NCI-H446 (cell line): ENCODE measurements at places on chromosomes 1 and 21.

DNA sequence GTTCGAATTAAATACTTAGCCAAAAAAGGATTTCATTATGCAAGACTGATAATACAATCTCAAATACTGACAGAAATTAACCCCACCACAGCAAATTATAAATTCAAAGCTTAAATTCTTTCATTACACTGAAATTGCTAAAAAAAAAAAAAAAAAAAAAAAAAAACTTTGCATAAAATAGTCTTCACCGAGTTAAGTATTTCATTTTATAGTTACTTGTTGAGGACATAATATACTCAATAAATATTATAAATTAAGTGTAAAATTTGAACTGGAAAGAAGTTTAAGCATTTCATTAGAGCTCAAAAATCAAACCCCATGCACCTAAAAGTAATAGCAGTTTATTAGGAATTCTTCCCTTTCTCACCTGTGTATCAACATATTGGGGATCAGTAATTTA, 1.9 kb upstream of the PSMG1 start:
- no peak for DNase-seq

DNA sequence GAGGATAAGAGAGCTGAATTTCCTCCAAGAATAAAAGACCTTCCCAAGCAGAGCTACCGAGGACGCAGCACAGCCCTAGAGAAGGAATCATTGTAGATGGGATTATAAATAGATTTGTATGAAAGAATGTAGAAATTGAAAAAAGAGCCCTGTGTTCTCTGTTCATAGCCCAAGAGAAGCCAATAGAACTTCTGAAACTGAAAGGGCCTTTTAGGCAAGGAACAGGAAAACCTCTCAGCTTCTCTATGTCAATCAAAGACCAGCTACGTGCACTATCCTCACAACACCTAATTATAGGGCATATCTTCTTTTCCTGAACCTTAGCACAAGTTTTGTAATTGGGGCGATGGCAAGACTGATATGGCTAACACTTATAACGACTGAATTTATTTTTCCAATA, 192.4 kb upstream of the RNPC3 start:
- no peak for DNase-seq

DNA sequence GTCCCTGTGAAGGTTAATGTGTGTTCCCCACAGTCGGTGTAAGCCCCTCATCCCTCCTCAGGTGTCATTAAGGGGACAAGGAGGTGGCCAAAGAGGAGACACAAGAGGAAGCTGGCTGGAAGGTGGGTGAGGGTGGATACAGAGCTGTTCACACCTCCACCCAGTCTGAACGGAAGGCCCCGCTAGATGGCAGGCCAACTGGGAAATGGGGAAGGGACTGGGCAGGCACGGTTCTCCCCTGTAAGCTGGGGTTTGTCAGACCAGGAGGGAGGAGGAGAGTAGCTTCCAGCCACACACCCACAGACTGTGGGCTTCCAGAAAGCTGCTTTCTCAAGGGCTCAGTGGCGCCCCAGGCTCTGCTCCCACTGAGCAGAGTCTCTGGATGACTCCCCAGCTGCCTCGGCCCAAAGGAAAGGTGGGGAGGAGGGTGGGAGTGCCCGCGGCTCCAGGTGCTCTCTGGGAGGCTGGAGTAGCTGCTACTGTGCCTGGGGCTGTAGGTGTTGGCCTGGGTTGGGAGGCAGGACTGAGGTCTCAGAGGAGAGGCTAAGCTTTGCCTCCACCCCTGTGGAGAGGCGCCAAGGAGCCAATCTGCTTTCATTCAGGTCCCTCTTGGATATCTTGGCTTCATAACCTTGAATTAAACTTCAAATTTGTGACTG, 41.2 kb downstream of the PCP4 start:
- DNase-seq = no peak

- DNase-seq = no peak
These were observed 68.5 kb upstream of the SDC3 start for GRCh38 chr1:30977105-30977504.

DNA sequence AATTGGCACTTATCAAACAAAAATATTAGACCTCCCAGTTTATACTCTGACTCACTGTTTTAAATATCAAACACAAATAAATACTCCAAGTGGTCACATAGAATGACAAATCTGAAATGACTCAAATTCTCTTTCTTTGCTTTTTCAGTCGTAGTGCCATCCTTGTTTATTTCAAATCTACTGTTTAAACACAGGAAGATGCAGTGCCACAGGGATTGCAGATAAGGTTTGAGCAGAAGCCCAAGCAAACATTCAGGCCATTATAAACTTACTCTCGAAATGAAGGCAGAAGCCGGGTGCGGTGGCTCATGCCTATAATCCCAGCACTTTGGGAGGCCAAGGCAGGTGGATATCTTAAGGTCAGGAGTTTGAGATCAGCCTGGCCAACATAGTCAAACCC, 255.4 kb upstream of the PLXNA2 start:
- DNase-seq = no peak

DNA sequence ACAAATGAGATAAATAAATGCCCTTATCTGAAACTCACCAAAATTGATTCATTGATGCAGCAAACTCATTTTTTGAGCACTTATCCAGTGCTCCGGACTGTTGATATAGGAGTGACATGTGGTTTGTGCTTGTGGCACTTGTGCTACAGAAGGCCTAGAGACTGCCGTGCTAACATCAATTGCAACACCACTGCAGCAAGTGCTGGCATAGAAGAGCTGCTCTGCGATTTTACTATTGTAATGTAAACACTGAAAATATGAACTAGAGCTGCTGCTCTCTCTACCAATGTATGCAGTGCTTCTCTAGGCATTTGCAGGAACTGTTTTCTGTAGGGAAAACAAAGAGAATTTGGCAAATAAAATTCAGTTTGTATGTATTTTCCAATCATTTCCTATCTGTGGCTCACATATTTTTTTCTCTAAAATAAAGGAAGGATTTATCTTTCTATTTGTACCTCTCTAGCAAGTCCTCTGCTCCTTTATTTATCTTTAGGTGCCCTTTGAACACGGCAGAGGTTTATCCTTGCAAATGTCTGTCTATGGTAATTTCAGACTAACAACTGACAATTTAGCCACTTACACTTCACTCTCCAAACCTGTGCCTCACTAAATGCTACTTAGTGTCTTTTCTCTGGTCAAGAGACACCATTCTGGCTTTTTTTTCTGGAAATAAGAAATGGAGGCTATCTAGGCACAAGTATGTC, 409.5 kb upstream of the ADGRL2 start:
- DNase-seq = no peak

- DNase-seq = no peak
These were observed 36.6 kb downstream of the ELF3 start for GRCh38 chr1:202046748-202047708.

- no peak for DNase-seq
These were observed 710 bp downstream of the GLRX2 start for GRCh38 chr1:193104502-193104906.

DNA sequence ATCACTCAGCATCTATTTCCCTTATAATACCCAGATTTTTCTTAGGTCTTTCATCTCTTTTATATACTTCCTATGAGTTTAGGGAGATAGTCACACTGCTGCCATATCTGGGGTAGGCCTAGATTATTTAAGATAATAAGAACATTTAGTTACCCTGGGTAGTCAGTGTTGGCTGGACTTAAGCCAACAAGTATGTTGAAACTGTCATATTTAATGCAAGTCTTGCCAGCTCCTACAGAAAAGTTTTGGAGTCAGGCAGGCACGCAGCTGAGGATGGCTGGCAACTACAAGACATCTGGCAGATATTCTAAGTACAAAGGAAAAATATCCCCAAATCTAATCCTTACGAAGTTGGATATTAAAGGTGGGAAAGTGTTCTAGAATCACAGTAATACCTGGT, 19.2 kb upstream of the DEPDC1 start:
- DNase-seq = no peak

DNA sequence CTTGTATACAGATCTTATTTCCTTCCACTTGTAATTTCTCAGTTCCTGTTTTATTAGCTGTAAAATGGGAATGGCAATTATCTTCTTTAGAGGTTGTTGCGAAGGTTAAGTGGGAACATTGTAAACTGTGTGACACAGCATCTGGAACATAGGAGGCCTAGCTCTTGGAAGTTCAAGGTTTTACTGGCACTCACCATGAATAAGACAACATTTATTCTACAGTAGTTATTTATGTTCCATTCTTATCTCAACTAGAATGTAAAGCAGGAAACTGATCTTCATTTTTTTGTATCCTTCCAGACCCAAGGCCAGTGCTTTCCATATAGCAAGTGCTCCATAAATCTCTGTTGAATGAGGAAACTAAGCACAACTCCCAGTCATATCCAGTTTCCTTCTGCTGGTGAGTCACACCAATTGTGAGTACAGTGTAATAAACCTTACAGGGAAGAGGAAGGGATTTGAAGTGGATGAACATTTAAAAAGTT, 1.4 kb downstream of the BCL10 start:
- no peak for DNase-seq

- no peak for DNase-seq
These were observed 558 bp downstream of the PFKL start for GRCh38 chr21:44300262-44300959.

- DNase-seq = no peak
These were observed at the start of gene IL12RB2 for GRCh38 chr1:67307251-67308060. IL12RB2 (plus strand) TSS chr1:67307873; CDS start chr1:67320369, 12,496 bp downstream.

- no peak for DNase-seq
These were observed 108.8 kb downstream of the KIAA0319L start for GRCh38 chr1:35448344-35448801.

GRCh38 chr1:1292442-1292779, 12.2 kb downstream of the SCNN1D start:
- no peak for DNase-seq

DNA sequence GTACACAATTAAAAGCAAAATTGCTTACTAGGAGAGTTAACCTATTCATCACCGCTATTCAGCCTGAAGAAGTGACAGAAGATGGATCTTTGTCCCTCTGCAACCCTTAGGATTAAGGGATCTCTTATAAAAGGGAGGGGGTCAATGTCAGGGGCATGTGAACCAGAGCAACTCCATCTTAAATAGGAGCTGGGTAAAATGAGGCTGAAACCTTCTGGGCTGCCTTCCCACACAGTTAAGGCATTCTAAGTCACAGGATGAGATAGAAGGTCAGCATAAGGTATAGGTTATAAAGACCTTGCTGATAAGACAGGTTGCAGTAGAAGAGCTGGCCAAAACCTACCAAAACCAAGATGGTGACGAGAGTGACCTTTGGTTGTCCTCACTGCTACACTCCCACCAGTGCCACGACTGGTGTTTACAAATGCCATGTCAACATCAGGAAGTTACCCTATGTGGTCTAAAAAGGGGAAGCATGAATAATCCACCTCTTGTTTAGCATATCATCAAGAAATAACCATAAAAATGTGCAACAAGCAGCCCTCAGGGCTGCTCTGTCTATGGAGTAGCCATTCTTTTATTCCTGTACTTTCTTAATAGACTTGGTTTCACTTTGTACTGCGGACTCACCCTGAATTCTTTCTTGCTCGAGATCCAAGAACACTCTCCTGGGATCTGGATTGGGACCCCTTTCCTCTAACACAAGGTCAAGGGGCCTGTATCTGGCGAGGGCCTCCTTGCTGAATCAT, 35.3 kb upstream of the NEK2 start:
- no peak for DNase-seq

DNA sequence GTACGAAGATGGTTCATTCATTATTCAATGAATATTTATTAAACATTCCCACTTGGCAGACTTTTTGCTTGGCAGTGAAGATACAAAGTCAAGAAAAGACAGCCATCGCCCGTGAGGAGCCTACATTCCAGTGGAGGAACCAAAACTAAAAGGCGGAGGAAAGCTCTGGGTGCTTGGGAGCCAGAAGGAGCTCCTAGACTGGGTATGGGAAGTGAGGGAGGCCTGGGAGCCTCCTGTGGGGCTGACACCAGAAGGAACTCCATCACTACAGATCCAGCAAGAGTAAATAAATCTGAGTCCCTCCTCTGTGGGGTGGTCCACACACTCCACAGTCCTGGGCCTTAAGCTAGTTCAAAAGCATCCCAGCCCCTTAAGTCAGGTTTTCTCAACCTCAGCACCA, 14.9 kb downstream of the RNASEL start:
- DNase-seq = no peak

- DNase-seq = no peak
These were observed 71.9 kb downstream of the NMNAT2 start for GRCh38 chr1:183346276-183346732.

- no peak for DNase-seq
These were observed 26.7 kb downstream of the DMAP1 start for GRCh38 chr1:44239961-44240371.

- no peak for DNase-seq
These were observed 151.8 kb upstream of the B3GALT2 start for GRCh38 chr1:193338194-193338593.

DNA sequence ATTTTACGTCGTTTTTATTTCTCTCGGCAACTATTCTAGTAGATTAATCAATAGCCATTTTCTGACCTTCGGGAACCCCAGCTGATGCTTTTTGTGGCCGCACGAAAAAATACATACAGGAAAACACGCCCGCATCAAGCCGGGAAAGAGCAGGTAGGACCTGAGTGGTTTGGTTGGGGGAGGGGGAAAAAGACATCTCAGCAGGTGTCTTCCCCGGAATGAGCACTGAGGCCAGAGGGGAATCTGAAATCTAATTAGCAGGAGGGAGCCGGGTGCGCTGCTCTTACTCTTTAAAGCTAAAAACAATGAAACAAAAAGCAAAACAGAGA, 618 bp upstream of the FOXD3 start:
- DNase-seq = no peak

GRCh38 chr1:245074232-245074747, 80.5 kb upstream of the KIF26B start:
- DNase-seq = no peak

- no peak for DNase-seq
These were observed 6.0 kb downstream of the DLGAP3 start for GRCh38 chr1:34923490-34923889.

DNA sequence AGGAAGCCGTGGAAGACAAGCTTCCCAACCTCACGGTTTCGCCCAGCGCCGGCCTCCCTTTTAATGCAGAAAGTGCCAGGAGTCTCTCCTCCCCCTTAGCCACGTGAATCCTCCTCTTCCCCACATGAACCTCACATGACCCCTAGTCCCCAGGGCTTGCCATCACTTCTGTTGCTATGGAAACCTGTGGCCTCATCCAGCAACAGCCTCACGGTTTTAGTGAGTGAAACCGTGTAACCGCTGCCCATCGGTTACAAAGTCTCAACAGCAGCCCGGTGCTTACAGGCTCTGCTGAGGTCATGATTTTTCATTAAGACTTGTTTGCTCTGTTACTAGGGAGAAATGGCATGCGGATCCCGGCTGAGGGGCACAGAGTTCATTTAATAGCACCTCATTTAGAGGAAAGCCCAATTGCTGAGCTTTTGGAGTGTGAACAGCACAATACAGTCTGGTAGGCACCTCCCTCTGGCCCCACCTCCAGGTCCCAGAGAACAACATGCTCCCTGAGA, 143.2 kb upstream of the BACE2 start:
- DNase-seq = no peak

GRCh38 chr1:200316148-200316803, 93.6 kb downstream of the ZNF281 start:
- DNase-seq = no peak

- no peak for DNase-seq
These were observed 499.7 kb downstream of the RWDD3 start for GRCh38 chr1:95733671-95734070.
